ENCODE measurements at places on chromosomes 12 and 14. TPM values are rescaled to one million over a fixed set of nuclear protein-coding genes. Genes with fewer than 3 reads are reported as not detected.

The LRRC43 gene
- 1.6 TPM for total RNA-seq

The TAS2R43 gene
- total RNA-seq: 0.22 TPM

The PRH2 gene
- total RNA-seq: not detected

The ARMH4 gene
- 22.7 TPM for total RNA-seq

The IKZF4 gene
- total RNA-seq: 5.3 TPM

The SLC7A8 gene
- total RNA-seq: 0.89 TPM

- no peak for DNase-seq
These were observed 6.2 kb upstream of the KSR2 start for GRCh38 chr12:117975006-117975405.

DNA sequence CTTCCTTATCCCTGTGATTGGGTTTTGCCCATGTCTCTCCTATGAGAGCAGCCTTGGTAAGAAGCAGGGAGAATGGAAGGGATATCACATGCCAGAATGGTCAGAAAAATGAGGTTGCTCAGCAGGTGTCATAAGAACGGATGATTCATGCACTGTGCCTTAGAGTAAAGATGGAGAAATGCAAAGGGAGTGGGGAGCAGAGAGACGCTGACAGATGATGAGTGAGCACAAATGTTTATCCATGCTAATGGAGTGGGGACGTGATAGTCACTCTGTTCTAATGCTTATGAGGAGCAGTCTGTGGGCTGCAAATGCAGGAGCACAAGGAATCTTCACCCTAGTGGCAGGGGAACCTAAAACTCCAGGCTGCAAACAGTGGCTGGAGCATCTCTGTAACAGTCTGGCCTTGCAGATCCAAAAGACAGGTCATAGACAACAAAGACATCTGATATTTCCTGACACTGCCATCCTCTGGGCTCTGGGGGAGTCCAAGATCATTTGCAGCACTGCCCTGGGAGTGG lies 243.2 kb downstream of the CACNA1C start:
- DNase-seq: no peak

DNA sequence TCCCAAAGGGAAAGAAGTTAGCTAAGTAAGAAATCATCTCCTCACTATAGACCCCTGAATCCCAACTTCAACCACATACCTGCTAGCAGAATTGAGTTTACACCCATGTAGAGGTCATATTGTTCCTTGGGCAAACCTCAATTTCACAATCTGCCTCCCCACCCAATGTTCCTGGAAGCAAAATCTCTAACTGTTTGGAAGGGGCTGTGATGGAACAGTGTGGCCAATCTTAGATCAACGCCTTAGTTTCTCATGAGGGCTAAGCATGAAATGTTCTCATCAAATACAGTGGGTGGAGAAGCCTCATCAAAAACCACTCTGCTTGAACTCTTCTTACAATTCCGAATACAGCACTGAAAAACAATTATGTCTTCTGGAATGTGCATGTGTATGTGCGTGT lies 284.0 kb upstream of the NOS1 start:
- DNase-seq: no peak

DNA sequence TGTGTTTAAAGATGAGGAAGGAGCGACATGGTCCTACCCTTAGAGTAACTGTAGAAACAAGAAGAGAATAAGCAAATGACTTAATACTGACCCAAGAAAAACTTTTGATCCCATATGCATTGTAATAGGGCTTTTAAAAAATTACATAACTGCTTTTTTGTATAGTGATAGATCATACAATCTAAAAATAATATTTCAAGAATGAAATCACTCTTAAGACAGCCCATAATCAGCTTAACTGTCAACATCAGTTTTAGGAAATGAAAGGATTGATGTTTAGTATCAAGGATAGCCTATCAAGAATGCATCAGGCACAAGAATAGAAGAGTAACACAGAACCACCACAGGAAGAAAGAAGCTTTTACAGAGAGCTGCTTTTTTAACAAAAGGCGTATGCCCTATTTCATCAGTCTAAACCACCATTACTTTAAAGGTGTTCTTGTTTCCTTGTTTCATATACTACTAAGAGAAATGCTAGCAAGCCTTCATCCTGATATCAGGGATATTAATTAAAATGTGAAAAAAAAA lies 64.5 kb downstream of the MARK3 start:
- DNase-seq: no peak

- DNase-seq: no peak
These were observed 13.3 kb downstream of the SLCO1B1 start for GRCh38 chr12:21144309-21144708.

- no peak for DNase-seq
These were observed 44.7 kb downstream of the TCHP start for GRCh38 chr12:109944561-109945359.

DNA sequence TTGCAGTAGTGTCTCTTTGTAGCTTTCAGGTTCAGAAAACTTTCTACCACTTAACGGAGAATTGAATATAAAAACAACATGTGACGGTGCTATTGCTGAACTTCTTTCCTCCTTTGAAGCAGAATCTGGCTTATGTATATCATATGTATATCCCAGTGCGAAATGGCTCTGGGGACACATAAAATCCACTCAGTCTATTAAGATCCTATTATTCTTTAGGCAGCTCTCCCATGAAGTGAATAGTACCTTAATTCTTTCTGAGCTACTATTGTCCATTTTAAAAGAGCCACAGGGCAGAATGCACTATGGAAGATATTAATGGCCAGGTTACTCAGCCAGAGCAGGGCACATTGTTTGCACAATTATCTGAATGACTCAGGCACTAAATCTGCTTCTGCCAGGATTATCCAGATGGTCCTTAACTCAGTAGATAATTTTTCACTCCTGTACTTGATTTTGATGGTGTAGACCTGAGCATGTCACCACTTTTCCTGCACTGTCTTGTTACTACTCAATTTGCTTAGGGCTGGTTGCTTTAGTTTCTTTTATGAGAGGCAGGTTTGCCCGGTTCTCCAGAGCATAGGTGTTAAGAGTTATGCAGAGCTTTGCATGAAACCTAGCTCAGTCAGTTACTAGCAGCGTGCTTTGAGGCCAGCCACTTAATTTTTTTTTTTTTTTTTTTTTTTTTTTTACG lies 5.5 kb downstream of the CNTN1 start:
- DNase-seq: no peak

DNA sequence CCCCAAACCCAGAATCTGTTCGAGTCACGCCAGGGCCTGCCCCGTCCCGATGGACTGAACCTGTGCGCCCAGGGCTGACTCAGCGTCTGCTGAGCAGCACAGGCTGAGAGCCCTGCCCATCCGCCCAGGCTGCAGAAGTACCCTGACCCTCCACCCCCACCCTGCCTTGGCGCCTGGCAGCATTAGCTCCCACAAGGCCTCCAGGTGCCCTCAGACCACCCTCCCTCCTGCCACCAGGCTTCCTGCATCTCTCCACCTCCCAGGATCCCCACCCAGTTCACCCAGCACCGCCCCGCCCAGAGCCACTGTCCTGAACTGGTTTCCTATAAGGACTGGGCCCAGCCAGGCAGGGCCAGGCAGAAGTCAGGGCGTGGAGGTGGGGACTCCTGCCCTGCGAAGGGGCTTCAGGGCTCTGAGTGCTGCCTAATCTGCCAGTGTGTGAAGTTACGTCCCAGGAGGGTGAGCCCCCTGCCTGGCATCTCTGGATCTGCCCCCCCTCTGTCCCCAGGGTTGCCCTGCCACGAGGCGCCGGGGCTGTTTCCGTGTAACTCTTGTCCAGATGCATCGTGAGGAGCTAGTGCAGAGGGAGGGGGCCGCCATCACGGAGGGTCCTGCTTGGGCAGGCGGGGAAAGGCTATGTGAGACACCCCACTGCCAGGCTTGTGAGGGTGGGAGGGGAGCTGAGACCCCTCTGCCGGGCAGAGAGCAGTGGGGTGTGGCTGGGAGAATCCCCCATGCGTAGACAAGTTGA lies 9.1 kb downstream of the ADSS1 start:
- no peak for DNase-seq

- peak; percentile 58 for DNase-seq
These were observed 69.9 kb downstream of the RBM19 start for GRCh38 chr12:113896194-113896593.

DNA sequence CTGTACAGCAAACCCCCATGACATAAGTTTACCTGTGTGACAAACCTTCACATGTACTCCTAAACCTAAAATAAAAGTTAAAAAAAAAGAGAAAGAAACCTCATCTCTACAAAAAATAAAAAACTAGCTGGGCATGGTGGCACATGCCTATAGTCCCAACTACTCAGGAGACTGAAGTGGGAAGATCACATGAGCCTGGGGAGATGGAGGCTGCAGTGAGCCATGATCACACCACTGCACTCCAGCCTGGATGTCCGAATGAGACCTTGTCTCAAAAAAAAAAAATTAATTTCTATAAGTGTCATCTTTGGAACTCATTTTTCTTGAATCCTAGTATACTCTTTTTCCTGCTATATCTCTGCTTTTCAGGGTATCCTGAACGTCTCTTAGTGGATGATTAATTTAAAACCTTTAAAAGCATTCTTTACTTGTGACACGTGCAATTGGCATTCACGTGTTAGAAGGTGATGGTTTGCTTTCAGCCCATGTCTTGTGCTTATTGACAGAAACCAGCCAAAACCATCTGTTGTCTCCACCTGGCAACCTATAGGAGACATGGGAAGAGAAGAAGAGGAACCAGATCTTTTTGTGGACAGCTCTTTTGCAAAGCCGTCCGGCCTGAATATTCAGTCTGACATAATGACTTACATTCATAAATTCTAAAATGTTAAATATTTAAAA lies 30.6 kb upstream of the PPFIBP1 start:
- DNase-seq: no peak

DNA sequence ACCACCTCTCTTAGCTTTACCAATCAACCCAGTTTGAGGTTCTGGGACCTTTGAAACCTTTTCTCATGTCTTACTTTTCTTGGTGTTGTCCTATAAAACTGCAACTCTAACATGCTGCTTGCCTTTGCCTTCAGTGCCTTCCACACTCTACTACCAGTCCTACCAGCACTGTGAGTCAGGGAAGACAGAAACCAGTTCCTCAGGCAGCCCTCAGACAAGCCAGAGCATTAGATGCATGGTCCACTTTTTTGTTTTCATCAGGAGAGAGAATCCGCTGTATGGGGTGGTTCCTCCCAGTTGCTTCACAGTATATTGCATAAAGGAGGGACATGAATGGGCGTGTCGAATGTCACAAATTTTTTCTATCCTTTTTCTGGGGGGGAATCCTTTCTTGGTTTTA lies 17.3 kb upstream of the KLRB1 start:
- no peak for DNase-seq

DNA sequence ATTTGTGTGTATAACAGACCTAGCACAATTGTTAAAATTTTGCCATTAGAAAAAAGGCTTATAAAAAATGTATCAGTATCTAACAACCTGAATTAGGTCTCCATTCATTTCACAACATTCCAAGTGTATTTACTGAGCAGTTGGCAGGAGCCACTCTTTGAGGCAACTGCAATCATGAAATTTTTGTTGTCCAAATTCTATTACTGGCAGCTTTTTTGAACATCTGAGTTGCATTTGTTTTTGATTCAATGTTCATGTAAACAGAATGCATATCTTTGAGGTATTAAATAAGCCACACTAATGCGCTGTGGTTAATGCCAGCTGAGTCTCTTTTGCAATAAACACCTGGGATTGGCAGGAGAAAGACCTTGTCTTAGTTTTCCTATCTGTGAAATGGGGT lies 8.7 kb downstream of the KITLG start:
- DNase-seq: no peak

DNA sequence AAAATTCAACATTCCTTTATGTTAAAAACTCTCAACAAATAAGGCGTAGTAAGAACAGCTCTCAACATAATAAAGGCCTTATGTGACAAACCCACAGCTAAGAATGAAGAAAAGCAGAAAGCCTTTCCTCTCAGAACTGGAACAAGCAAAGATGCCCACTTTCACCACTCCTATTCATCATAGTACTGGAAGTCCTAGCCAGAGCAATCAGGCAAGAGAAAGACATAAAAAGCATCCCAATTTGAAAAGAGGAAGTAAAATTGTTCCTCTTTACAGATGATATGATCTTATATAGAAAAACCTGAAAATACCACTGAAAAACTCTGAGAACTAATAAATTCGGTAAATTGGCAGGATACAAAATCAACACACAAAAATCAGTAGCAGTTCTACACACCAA lies 52.1 kb downstream of the STON2 start:
- DNase-seq: no peak

GRCh38 chr12:2009623-2010022 lies 5.4 kb upstream of the DCP1B start:
- DNase-seq: no peak

DNA sequence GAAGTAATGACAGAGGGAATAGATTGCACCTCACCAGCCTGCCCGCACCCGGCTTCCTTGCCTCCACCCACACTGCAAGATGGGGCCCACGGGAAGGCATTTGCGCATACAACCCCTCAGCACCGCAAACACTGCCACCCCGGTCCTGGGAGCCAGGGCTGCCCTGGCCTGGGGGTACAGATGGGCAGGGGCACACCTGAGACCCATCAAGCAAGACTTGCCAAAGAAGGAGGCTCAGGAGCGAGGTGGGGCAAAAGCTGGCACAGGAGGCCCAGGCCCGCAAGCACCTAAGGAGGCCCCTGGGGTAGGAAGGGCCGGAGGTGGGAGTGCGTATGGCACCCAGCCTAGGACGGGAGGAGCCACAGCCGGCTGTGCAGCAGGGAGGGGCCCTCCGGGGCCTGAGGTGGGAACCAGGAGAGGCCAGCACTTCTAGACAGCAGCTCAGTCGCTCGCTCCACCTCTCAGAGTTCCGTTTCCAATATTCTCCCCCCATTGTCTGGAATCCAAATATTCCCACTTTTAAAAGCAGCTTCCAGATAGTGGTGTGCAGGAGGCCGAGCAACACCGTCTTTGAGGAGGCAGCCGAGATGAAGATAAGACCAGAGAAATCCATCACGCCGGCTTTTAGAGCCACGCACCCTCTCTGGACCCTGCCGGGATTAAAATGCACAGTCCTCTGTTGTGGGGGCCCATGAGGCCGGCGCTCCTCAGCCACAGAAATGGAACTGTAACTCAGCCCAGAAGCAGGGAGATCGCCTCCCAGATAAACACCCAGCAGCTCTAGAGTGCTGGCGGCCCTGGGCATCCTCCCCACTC lies 12.2 kb upstream of the C14orf180 start:
- DNase-seq: no peak

DNA sequence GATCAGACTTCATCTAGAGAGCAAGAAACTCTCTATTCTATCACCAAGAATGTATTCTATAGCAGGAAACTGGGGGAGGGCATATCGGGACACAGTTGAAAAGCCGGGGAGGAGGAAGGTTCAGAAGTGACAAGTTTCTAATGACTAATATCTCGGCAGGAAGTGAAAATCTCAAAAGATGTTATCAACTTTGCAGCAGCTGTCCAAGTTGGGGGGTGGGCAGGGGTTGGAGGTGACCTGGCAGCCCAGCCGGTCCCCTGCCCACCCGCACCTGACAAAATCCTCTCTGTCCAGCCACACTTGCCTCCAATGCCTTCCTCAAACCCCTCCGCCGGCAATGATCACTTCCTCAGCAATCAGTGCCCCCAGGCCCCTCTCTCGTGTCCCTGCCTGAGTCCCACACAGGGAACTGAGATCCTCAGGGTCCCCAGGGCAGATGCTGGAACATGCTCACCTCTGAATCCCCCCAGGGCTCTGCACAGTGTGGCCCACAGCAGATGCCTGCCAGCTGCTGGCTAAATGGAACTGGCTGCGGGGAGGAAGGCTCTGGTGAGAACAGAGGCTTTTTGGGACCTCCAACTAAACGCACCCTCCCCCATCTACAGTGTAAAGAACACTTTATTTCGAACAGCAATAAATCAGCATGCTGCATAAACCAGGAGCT lies 43.9 kb downstream of the CCDC88C start:
- DNase-seq: no peak

GRCh38 chr14:71714225-71714624 lies 218.0 kb upstream of the RGS6 start:
- no peak for DNase-seq
